ENCODE measurements at places on chromosomes 3 and 15.

DNA sequence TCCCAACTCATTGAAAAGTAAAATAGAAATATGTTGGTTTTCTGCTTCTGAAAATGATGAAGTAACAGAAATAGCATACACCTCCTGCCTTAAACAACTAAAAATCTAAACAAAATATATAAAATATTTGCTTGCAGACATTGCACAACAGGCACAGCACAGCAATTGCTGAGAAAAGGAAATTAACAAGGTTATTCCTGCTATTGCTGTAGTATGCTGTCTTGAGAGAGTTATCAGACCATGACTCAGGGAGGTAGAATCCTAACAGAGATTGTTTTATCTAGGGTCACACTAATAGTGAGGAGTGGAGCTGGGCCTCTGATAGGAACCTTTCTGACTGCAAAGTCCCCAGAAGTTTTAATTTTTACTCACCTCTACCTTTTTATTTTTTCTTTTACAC, 72.6 kb downstream of the ZBTB20 start:
- H3K27me3 ChIP-seq: no peaks in the 10 kb centered on the region
- no peak overlapping the region for H3K27ac ChIP-seq
- H3K4me1 ChIP-seq: no peaks in the 10 kb centered on the region

DNA sequence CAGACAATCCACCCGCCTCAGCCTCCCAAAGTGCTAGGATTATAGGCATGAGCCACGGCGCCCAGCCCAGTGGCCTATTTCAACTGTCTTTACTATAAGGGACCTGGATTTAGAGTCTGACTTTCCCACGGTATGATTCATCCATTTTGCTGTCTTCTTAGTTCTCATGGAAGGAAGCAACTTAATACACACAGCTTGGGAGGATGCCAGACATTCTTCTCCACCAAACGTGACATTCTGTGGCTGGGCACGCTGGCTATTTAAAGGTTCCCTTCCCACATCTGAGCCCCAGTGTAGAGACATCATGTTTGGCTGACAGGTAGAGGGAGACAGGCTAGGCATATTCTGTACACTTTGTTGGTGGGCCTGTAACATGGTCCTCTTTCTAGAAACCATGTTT, 26.2 kb downstream of the FAM43A start:
- peaks cover 2% of the 10 kb centered on the region for H3K27me3 ChIP-seq
- H3K36me3 ChIP-seq: no peaks in the 10 kb centered on the region
- no peak overlapping the region for H3K27ac ChIP-seq
- H3K4me1 ChIP-seq: no peaks in the 10 kb centered on the region

DNA sequence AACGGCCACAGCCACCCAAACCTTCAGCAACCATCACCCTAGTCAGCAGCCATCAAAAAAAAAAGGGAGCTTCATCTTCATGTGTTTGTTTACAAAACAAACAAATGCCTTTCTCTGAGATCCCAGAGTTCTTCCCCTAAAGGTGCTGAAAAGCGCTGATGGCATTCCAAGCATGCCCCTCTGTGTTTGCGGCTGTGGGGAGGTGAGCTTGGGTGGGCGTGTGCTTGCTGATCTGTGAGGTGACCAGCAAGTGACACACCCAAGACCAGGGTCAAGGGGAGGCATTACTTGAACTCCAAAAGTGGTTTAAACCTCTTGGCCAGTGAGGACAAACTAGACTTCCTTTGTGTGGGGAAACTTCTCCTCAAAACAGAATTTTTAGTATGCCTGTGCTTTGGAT, 81.5 kb downstream of the DHX36 start:
- H3K36me3 ChIP-seq: peaks cover 43% of the 10 kb centered on the region
- peaks cover 13% of the 10 kb centered on the region for H3K27me3 ChIP-seq
- no peak for DNase-seq
- H3K4me3 ChIP-seq: no peak overlapping the region

DNA sequence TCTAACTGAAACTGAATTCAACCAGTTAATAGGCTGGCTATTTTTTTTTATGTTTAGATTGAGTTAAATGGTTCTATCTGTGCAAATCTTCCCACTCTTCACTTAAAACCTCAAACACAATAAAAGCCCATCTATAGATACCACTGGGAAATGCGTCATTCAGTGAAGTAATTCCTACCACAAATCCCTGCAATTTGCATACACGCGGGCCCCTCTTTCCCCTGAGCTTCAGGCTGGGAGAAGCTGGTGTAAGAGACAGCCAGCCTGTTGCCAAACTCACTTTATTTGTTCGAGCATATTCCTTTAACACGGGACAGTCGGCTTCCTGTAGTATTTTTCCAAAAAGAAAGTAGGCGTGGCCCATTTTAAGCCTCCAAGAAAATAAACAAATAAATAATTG, 26.0 kb upstream of the MCTP2 start:
- no peak overlapping the region for H3K27ac ChIP-seq
- no peak for DNase-seq
- no peak overlapping the region for H3K4me3 ChIP-seq
- peaks cover 3% of the 10 kb centered on the region for H3K4me1 ChIP-seq

- peaks cover 41% of the 10 kb centered on the region for H3K4me1 ChIP-seq
- peaks cover 2% of the 10 kb centered on the region for H3K27me3 ChIP-seq
- H3K27ac ChIP-seq: peak overlapping the region; percentile 58
- H3K36me3 ChIP-seq: no peaks in the 10 kb centered on the region
- H3K4me3 ChIP-seq: no peak overlapping the region
Measured at GRCh38 chr15:63918901-63919348, 85.2 kb upstream of the HERC1 start.

GRCh38 chr3:186825294-186825821, 17.2 kb upstream of the ADIPOQ start:
- H3K36me3 ChIP-seq: no peaks in the 10 kb centered on the region
- peaks cover 14% of the 10 kb centered on the region for H3K4me1 ChIP-seq
- peaks cover 13% of the 10 kb centered on the region for H3K27me3 ChIP-seq

DNA sequence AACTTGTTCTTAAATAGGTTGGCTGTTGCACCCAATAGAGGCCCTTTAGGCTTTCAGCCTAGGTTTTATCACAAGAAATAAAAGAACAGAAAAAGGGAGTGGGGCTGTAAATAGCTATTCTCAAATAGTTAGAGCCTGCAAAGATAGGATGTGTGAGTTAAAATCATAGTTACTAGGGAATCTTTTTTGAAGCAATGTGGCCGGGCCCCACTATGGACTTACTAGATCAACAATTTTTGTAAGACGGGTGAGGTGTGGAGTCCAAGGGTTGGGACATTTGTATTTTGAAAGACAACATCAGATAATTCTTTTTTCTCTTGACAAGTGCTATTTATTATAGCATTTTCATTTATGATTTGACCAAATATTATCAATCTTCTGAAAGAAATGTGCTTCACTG, 5.8 kb downstream of the NECTIN3 start:
- H3K27ac ChIP-seq: no peak overlapping the region
- no peak for DNase-seq
- no peak overlapping the region for H3K4me3 ChIP-seq
- H3K27me3 ChIP-seq: no peaks in the 10 kb centered on the region

- no peak for DNase-seq
- peaks cover 1% of the 10 kb centered on the region for H3K4me1 ChIP-seq
- no peaks in the 10 kb centered on the region for H3K36me3 ChIP-seq
- no peak overlapping the region for H3K27ac ChIP-seq
- no peak overlapping the region for H3K4me3 ChIP-seq
Measured at GRCh38 chr3:168267179-168267578, 171.5 kb upstream of the GOLIM4 start.

DNA sequence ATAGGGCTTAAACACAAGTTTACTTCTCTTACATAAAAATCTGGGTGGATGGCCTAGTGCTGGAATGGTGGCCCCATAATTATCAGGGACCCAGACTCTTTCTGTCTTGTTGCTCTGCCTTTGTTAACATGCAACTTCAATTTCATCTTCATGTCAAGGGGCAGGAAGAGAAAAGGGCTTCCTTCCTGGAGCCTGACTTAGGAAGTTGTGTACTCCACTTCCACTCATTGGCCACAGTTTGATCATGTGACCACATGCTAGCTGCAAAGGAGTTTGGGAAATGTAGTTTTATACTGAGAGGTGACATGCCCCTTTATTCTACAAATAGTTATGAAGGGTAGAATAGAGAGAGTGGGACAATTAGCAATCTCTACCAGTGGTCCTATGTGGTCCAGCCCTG, 39.3 kb downstream of the RHCG start:
- H3K4me1 ChIP-seq: no peaks in the 10 kb centered on the region
- H3K27ac ChIP-seq: no peak overlapping the region
- no peak for DNase-seq
- no peak overlapping the region for H3K4me3 ChIP-seq
- peaks cover 5% of the 10 kb centered on the region for H3K27me3 ChIP-seq
- no peaks in the 10 kb centered on the region for H3K36me3 ChIP-seq

DNA sequence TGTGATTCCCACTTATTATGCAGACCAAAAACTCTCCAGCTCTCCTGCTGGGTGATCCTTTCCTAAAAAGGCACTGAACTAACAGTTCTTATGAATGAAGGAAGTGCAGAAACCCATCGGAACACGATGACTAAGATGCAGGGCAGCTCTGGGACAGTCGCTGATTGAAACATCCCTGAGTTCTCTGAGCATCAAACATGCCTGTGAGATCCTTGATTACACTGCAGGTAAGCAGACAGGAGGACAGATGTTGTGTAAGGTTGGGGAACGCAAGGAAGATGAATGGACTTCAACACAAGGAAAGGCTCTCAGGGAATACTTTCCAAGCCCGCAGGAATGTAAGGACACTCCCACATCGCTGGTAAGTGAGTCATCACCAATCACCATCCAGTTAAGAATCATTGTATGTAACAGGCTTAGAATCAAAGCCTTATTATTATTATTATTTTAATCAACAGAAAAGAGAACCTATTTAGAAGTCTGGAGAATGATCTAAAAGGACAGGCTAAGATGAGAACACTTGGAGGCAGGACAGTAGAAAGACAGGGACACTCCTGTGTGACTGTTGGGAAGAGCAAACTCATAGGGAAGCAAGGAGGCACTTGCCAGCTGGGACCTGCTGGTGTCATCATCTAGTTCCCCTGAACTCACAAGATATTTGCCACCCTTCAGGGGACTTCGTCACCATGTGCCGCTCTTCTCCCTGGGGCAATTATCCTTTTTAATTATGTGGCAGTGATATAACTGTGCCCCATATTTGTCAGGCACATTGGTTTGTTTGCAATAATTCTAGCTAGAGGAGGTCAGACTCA, 26.0 kb downstream of the TMEM158 start:
- H3K4me1 ChIP-seq: no peaks in the 10 kb centered on the region
- H3K4me3 ChIP-seq: no peak overlapping the region
- H3K27me3 ChIP-seq: peaks cover 1% of the 10 kb centered on the region
- no peak overlapping the region for H3K27ac ChIP-seq
- DNase-seq: no peak

DNA sequence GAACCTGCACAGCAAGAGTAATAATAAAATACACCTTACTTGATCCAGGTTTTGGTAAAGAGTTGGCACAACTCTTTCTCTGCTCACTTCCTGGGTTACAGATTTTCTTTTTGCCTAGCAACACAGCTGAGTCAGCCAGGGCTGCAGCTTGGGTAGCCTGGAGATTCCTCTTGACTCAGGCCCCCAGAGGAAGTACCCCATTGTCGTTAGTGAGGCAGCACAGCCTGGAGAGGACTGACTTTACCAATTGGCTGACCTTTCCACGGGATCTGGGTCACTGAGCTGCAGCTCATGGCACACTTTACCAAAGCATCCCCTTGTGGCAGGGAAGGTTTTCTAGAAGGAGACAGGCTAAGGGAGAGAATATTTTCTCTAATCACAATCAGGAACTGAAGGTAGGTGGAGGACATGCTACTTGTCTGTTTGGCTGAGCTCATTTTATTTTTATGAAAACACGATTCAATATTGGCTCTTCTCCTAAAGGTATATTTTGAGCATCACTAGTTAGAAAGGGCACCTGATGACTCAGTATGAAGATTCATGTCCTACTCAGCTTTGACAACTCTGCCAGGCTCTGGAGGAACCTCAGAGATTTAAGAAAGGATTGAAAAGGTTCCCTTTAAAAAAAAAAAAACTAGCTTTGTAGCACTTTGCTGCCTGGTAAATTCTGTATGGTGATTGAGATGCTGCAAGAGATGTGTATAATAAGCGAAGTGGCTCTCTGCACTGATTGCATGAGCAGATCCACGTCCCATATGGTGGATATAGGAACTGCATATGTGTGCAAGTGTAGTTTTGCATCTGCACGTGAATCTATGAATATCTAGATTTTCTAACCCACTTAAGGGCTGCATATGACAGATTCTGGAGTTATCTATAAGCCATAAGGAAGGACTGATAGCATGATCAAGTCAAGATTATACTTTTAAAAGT, 124.8 kb downstream of the CHDH start:
- peaks cover 2% of the 10 kb centered on the region for H3K27me3 ChIP-seq
- H3K4me1 ChIP-seq: peaks cover 13% of the 10 kb centered on the region
- H3K27ac ChIP-seq: no peak overlapping the region

DNA sequence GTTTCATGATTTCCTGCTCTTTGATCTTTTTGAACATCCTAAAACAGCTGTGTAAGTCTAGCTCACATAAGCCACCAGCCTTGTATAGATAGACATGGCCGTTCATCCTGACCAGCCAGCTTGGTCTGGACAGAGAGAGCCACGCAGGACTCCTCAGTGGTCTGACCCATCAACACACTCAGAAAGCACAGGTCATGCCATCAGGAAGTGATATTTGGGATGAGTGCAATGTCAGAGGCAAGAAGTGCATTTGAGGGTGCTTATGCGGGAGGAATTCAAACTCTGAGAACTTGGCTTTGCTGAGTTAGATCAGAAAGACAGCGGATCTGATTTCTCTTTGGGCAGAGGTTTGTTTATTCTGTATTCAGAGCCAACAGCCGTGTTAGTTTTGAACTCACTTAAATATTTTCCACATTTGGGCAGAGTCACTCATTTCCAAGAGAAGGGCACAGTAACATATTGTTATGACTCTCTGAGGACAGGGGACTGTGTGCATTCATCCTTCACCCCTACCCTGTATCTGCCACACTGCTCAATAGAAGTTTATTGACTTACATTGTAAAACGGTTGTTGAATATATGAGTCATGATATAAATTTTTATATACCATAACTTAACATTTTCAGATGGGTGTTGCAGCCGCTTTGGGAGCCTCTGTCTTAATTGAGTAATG, 225.3 kb upstream of the LYSMD4 start:
- H3K4me1 ChIP-seq: no peaks in the 10 kb centered on the region
- H3K4me3 ChIP-seq: no peak overlapping the region
- no peak overlapping the region for H3K27ac ChIP-seq
- peaks cover 6% of the 10 kb centered on the region for H3K27me3 ChIP-seq
- no peaks in the 10 kb centered on the region for H3K36me3 ChIP-seq
- DNase-seq: no peak

DNA sequence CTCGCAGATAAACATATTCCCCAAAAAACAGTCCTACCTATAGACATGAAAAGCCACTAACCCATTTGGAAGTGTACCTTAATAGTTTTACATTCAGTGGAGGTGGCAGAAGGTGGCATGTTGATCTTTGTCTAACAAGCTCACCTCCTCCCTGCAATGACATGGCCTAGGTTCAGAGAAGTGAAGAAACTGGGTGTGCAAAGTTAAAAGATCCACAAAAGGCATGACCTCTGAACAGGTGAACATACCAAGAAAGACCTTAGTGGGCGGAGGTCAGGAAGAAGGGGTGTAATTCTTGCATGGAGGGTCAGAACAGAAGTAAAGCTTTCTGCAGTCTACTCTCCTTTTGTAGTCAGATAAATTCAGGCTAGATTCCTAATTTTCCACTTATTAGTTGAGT, 822 bp downstream of the MRPL3 start:
- H3K27me3 ChIP-seq: no peaks in the 10 kb centered on the region
- no peak for DNase-seq
- peak overlapping the region; percentile 95 for H3K4me3 ChIP-seq
- peaks cover 15% of the 10 kb centered on the region for H3K4me1 ChIP-seq
- peak overlapping the region; percentile 24 for H3K27ac ChIP-seq
